Aorta (tissue), 5 donors: ENCODE measurements at places on chromosomes 3 and 15. TPM values are rescaled to one million over a fixed set of nuclear protein-coding genes. Genes with fewer than 3 reads are reported as not detected.

DNA sequence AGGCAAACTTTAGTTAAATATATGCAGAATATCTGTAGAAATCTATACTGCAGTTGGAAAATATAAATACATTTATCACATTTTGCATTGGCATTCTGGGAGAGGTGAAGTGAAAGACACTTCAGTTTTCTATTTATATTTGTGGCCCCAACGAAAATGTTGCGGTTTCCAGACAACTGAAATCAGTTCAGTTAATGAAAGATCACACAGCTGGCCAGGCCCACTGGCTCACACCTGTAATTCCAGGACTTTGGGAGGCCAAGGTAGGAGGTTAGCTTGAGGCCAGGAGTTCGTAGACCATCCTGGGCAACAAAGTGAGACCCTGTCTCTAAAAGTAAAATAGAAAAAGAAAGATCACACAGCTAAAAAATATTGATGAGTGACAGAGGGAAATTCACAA, 11.9 kb upstream of the CLASP2 start:
- DNase-seq, result no peak

- no peak for DNase-seq
Observed at GRCh38 chr3:189726277-189726676, 95.1 kb downstream of the TP63 start.

DNA sequence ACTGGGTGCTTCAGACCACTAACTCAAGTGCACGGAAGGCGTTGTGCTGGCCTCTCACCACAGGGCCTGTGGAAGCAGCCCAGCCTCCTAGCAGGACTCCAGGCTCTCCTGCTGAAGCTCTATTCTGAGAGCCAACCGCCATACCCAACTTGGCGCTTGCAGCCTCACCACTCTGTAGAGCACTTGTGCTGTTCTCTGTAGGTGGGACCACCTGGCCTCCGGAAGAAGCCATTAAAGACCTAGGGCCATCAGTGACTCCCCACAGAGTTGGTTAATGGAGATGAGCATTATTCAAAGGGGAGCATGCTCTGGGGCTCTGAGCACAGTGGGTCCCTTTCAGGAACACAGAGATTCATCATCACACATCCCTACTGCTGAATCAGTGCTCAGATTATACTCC, 50.9 kb downstream of the C3orf85 start:
- DNase-seq, result no peak

DNA sequence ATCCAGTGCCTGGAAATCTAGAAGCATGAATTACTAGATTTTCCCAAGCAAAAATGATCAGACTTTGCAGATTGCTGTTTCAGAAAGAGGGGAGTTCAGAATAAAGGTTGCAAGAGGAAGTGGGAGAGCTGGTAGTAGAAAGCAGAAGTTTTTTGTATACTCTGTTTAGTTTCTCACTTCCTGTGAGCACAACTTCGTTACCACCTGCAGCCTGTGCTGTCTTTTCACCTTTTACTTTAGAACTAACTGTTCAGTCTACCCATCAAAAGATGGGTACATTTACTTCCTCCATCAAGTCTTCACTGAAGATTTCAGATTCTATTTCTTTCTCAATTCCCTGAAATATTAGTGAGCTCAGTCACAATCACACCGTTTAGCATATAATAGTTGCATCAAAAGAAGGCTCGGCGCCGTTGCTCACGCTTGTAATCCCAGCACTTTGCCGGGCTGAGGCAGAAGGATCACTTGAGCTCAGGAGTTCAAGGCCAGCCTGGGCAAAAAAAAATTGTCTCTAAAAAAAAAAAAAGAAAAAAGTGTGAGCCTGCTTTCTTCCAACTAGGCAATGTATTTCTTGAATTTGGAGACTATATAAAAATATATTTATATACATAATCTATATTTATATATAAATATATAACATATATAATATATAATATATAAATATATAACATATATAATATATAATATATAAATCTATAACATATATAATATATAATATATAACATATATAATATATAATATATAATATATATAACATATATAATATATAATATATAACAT, 1.8 kb upstream of the CEP97 start:
- no peak for DNase-seq

The TFG gene
- total RNA-seq, result 71.8 TPM

DNA sequence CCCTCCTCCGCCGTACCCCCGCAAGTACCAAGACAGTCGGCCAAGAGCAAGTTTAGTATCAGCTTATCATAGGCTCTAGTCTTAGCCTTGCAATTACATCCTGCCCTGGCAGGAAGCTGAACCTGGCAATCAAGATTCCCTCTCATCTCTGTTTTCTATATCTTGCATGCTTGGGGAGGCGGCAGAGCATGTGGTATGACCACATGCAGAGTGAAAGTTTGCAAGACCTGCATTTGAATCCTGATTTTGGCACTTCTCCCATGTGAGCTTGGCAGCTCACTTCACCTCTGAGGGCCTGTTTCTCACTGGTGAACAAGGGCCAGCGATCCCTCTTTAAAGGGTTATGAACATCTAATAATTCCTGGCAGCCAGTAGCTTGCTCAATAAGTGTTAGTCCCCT, 106.1 kb upstream of the FRMD4B start:
- no peak for DNase-seq

The SLC9C1 gene
- total RNA-seq, result 0.81 TPM

GRCh38 chr3:79521221-79521848, 246.5 kb downstream of the ROBO1 start:
- no peak for DNase-seq

- DNase-seq, result no peak
Observed at GRCh38 chr3:4827767-4828166, 151.5 kb upstream of the BHLHE40 start.

GRCh38 chr15:68126396-68126795, 72.3 kb downstream of the PIAS1 start:
- DNase-seq, result no peak

DNA sequence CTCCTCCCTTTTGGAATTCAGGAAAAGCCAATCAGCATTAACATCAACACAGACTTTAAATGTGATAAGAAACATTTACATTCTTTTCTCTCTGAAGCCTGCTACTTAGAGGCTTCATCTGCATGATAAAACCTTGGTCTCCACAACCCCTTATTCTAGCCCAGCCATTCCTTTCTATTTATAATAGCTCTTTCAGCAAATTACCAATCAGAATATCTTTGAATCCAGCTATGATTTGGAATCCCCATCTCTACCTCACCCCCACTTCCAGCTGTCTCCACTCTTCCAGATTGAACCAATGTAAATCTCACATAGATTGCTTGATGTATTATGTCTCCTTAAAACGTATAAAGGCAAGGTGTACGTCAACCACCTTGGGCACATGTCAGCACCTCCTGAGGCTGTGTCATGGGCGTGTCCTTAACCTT, 139.7 kb downstream of the TUSC7 start:
- no peak for DNase-seq

DNA sequence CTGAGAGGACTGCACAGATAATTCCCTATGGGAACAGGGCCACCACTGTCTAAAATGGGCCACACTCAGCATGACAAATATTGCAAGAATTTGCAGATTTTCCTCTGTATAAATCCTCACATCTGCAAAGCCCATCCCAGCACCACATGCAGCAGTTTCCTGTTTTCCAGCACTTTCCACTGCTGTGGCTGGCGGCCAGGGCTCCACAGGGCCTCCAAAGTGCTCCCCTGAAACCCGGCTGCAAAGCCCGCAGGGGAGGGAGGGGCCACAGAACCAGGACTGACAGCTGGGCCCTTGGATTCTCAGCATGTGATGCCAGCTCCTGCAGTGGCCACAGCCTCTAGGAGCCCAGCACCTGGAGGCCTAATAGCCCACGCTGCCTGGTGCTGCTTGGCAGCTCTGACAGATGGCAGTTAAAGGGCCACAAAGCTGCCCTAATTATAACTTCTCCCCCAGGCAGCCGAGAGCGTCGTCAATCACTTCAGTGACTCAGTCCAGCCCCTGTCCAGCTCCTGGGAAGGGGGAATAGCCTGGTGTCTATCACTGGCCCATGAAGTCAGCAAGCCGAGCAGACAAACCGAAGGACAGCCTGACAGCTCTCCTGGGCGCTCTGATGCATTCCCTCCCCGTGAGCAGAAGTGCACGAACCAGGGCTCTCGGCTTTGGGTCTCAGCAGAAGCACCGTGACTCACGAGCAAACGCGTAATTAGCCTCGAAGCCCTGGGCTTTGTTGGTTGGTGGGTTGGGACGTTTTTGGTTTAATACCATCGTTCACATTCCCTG, 4.7 kb downstream of the LRRC15 start:
- no peak for DNase-seq

DNA sequence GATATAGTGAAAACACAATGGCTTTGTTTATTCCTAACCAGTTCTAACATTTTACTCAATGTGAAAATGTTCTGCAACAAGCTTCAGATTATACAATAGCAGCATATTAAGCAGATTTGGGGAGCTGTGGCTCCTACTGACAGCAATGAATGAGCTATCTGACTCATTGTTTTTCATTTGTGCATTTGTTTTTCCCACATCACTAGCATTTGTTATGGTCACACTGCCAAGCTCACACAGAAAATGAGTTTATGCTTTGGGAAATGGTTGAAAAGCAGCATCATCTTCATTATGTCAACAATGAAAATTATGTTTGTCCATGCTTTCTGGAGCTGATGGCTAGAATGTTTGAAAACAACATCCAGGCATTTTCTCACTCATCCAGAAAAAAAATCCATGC, 53.5 kb downstream of the ZPLD1 start:
- DNase-seq, result no peak

DNA sequence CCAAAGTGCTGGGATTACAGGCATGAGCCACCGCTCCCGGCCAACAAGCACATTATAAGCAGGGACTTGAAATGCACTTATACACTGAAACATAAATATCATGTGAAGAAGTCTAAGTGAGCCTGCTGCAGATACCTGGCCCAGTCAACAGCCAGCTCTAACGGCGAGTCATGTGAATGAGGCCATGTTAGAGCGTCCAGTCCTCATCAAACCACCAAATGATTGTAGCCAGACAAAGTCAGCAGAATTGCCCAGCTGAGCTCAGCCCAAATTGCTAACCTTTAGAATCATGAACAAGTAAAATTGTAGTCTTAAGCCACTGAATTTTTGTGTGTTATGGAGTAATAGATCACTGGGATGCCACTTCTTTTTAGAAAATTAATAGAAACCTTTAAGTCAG, 37.8 kb upstream of the UACA start:
- no peak for DNase-seq

The CACNA2D2 gene
- 2.7 TPM for total RNA-seq

The ACTC1 gene
- total RNA-seq, result 2,067 TPM

DNA sequence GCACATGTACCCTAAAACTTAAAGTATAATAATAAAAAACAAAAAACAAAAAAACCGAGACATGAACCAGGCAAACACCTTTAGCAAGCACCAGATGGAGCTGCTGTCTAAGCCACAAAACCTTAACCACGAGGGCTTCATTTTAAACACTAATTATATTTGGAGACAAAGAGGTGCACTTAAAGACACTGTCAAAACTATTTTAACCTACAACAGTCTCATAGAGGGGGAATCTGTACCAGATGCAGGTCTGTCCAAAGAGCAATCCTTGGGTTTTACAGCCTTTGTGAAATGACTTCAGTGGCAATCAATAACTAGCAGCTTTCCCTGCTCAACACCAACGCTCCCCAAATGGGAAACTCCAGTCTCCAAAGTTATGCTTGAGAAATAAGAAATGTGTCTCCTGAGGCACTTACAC, 115.7 kb upstream of the TSPAN3 start:
- DNase-seq, result no peak

GRCh38 chr15:64017591-64018163, 28.6 kb downstream of the DAPK2 start:
- no peak for DNase-seq

DNA sequence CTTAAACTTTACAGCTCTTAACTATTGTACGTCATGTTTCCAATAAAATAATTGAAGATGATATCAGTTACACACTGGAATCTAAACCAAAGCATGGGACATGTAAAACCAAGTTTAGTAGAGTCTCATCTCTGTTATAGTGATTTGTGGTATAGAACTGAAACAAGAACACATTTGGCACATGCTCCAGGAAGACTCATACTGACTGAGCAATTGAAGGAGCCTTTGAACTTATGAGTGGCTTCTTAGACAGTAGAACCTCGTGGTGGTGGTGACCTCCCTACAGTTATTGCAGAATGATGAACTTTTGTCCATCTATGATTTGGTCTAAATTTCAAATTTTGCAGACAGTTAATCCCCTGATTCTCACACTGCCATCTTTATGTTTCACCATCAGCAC, 729.7 kb downstream of the ROBO1 start:
- DNase-seq, result no peak

The ABTB1 gene
- 75.4 TPM for total RNA-seq

DNA sequence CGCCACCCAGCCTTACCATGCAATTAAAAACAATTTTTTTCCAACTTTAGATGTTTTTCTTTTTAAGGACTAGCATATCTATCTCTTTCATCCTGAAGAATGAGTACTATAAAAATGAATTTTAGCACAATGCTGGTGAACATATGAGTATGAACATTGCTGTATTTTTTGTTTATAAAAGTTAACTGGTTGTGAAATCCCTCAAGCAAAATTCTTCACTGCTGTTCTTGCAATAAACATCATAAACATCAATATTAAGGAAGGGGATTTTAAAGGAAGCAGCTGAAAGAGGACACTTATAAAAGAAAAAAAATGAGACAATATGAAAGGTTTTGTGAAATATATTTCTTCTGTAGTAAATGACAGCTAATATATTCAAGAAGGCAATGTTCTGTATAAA, 3.0 kb downstream of the PLSCR4 start:
- no peak for DNase-seq

- no peak for DNase-seq
Observed at GRCh38 chr3:186588632-186589031, 18.1 kb downstream of the DNAJB11 start.

DNA sequence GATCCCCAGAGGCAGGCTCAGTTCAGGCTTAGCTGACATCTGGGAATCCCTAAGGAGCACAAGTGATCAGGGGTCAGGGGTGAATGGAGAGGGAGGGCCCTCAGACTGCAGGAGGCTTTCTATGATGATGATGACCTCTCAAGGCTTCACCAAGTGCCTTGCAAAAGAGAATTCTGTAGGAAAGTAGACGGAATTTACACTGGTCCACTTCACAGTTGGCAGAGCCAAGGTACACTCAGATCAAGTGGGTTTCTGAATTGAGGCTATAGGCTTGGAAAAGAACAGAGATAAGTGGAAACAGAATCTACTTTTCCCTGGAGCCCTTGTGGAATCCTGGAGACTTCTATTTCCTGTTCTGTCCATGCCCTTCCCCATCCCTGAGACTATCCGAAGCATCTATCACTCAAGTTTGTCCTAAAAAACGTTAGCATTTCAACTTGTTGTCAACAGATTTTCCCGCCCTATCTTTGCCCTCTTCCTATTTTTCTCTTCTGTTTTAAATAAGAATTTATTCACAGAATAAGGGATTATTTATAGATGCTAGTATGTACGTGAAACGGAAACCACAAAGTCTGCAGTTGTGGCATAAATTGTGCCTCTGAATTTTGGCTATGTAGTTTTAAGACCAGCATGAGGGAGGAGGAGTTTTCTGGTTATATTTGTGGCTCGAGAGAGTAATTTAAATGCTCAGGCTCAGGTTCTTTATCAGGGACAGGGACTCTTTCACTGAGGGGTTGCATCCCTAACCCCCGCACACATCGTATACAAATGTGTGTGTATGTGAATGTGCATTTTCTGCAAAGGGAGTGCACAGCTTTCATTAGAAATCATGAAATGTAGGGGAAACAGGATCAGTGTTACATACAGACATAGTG, 12.8 kb downstream of the GCSAM start:
- no peak for DNase-seq

- peak; percentile 94 for DNase-seq
Observed at GRCh38 chr3:52238761-52239701, at the start of gene TWF2. TSS of gene TWF2 (minus strand) at chr3:52239158. CDS start at chr3:52239016, 142 bp downstream.

The ARGFX gene
- total RNA-seq, result not detected
